ENCODE measurements at places on chromosomes 5 and 9.

GRCh38 chr9:128214571-128215490 is 11.7 kb downstream of the DNM1 start:
- DNase-seq, result no peak

DNA sequence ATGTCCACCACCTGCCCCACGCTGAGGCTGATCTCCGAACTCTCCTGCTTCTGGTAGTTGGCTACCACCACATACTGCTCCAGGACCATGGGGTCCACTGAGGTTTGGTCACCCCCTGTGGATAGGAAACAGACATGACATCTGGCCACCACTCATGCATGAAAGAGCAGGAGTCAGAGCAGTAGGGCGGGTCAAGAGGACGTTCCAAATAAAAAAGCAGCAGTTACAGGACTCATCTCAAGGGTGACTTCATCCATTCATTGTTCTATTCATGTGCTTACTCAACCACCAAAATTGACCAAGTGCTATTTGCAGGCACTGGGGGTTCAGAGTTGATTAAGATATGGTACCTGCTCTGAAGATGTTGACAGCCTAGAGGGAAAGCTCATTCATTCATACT is 79.2 kb upstream of the UBTD2 start:
- DNase-seq, result no peak

DNA sequence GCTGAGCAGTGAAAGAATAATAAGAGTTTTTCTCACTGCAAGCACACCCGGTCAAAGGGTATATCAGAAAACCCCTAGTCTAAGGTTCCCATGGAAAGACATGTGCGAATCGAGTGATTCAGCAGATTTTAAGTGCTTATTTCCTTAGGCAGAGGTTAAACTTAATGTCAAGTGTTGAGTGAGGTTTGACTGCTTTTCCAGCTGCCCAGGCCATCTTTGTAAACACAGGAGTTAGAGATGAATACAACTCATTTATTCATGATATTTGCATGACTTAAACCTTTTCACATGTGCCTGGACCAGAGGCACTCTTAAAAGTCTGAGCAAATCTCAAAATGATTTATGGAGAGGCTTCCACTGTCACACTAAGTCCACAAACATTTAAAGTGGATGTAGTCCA is 137.8 kb upstream of the RGMB start:
- no peak for DNase-seq

DNA sequence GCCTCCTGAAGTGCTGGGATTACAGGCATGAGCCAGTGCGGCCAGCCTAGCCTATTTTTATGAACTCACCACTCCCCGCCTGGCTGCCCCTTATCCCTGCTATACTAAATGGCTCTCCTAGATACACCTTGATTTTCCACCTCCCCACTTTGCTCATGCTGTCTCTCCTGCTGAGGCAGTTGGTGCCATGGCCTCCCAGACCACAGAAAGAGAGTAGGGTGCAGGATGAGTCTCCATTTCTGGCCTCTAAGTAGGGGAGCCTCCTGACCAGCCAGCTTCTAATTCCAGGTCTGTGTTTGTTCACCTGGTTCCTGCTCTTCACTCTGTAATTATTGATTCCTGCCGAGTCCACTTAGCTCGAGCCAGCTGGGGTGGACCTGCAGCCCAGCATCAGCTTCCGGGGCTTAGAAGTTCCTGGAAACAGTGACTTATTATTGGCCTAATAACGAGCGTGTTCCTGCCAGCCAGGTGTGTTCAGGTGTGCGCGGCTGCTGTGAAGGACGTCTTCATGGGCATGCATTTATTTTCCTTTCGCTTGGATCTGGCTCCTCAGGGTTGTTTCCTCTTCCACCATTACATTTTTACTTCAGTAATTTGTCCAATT is 34.0 kb downstream of the ZNF618 start:
- DNase-seq, result no peak
